ENCODE measurements at places on chromosomes 5 and 9.

DNA sequence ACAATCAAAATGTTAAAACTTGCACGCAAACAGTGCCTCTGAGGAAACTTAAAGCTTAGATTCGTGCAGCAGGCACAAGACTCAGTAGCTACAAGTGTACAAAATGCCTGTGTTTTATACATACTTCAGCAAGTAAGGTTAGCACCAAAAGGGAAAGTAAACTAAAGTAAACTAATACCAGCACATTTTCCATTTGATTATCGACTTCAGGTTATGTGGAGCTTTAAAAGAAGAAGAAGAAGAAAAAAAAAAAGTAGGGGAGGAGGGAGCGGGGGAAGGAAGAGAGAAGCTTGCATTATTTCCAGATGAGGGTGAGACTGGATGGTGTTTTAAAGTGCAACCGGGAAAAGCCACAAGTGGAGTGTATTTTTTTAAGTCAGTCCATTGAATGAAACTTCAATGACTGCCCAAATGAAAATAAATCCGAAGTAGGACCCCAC, 596 bp upstream of the ADAMTS6 start:
- no peak for DNase-seq

GRCh38 chr5:81779916-81780266, 29.0 kb upstream of the SSBP2 start:
- no peak for DNase-seq

- DNase-seq: no peak
Observed at GRCh38 chr5:109939116-109939682, 249.5 kb downstream of the MAN2A1 start.

- no peak for DNase-seq
Observed at GRCh38 chr5:152953788-152954483, 536.5 kb upstream of the GRIA1 start.

GRCh38 chr5:43338862-43339261, 25.6 kb upstream of the HMGCS1 start:
- DNase-seq: no peak

DNA sequence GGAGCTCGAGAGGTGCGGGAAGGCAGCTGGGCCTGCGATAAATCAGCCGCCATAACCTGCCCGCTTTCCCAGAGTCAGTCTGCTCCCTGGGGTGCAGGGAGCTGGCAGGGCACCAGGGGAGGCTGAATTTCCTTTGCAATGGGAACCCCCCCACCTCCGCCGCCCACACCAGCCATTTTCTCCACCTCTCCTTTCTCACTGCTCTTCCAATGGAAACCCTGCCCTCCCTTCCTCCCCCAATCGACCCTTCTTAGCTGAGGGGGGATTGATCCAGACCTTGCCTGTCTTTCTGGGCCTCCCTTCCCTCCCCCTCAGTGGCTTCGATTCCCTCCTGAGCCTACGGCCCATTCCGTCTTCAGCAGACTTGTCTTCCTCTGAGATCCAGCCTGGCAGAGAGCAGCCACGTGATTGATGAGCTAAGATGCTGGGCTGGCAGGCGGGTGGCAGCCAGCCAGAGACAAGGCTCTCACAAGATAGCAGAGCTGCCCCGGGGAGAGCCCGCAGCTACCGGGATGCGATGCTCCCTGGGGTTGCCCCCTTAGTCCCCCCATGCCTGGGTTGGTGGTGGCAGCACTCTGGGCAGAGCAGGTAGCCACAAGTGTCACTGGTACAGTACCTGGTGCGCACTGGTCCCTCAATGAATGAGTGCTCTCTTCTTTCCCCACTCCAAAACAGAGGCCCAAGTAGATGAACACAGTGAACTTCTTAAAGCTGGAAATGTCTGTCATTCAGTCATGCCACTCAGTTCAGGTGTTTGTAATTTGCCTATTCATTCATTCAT, 53.7 kb upstream of the FABP6 start:
- no peak for DNase-seq

Measured in activated naive CD4-positive, alpha-beta T cell (primary cell).